NCI-H1105 treated with DMSO at 0.1 percent for 48 hours (cell line): ENCODE measurements at places on chromosomes 6 and 20.

- DNase-seq: no peak
Measured at GRCh38 chr6:152173321-152173720, 365.8 kb downstream of the ESR1 start.

DNA sequence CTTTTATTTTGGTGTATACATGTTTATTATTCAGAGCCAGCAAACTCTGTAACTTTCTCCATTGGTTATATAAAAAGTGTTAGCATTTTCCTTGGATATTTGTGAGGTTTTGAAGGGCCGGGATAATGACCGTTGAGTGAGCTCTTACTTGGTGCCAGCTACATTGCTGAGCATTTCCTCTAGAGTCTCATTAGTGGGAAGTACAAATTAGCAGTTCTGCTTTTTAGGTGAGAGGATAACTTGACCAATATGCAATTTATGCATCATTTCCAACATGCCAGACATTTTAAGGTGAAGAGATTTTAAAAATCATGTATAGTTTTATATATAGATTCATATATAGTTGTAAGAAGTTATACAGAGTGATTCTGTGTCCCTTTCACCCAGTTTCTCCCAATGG lies 84.3 kb downstream of the CARMIL1 start:
- DNase-seq: no peak

- no peak for DNase-seq
Measured at GRCh38 chr6:108437821-108438220, 122.9 kb upstream of the FOXO3 start.

DNA sequence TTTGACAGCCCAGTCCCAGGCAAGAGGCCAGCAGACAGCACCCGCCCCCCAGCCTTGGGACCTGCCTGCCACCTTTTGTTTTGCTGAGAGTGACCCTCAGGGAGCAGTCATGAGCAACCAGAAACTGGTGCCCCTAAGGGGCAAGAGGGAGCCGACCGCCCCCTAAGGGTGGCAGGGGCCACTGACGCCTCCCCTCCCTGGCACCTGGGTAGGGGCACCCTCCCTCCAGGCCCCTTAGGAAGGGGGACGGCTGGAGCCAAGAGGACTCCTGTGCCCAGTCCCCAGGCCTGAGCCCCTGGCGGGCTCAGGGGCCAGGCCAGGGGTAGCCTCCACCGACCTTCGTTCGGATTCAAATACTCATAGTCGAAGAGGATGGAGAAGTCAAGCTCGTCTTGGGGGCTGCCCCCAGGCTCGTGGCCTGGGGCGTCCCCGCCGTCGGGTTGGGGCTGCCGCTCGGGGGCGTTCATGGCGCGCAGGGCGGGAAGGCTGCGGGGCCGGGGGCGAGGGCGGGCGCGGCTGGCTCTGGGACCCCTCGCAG lies 417 bp downstream of the NFATC2 start:
- DNase-seq: no peak

DNA sequence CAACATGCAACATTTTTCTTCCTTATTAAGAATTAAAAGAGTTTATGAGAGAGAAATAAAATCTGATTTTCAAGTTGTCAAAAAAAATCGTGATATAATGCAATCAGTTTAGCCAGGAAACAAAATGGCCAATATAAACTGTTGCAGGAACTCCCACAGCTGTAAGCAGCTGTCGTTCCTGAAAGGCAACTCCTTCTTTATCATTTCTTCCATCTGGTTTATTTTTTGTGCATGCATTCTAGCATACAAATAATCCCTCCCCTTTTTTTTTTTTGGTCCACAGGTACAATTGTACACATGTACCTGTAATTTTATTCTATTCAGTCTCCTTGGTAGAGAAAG lies 19.7 kb downstream of the TRAF3IP2 start:
- no peak for DNase-seq
